Left renal pelvis (tissue), 4 donors: ENCODE measurements at places on chromosomes 12 and 14. TPM values are rescaled to one million over a fixed set of nuclear protein-coding genes. Genes with fewer than 3 reads are reported as not detected.

GRCh38 chr12:114684098-114684869, at the start of gene TBX3:
TSS of gene TBX3 (minus strand) at chr12:114684175. CDS start at chr12:114683200, 975 bp downstream.
- peak; percentile 94 for DNase-seq

GUCY2C gene
- polyA plus RNA-seq, result 0.29 TPM

C14orf132 gene
- polyA plus RNA-seq, result 30.1 TPM

- no peak for DNase-seq
Measured at GRCh38 chr12:127194176-127194575, 1072.8 kb upstream of the TMEM132C start.

DNA sequence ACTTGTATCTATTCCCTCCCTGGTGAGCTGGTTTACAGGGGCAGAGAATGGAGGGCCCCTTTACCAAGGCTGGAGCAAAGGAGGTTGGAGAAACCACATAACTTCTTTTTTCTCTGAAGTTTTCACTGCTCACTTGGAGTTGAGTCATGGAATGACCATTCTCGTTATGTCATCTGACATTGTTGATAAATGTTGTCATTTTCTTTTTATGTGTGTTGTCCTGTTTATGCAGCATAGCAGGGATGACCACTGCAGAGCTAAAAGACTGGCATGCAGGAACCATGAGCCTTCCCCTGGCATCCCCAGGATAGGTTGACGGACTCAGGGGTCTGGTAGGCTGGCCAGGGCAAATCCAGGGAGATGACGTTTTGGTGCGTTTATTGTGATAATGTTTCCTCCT, 256.8 kb upstream of the DDHD1 start:
- no peak for DNase-seq

GRCh38 chr12:124938587-124938986, 24.1 kb upstream of the UBC start:
- no peak for DNase-seq

DNA sequence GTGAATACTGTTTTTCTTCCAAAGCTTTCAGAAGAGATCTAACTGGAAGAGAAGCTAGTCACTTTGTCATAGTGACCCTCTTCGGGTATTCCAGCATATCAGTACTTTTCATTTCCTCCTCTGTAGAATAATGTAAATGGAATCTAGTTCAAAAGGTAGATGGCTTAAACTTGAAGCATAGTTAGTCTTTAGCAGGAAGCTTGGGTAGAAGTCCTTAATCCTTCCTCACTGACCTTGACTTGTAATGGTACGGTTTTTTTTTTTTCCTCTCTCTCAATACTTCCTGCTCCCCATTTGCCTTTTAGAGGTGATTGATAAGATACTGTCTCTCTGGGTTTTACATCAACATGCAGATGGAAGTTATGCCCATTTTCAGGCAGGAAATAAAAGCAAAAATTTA, 1.7 kb downstream of the FBXO34 start:
- DNase-seq, result no peak

LTB4R2 gene
- polyA plus RNA-seq, result 3.0 TPM

RIPK3 gene
- 2.3 TPM for polyA plus RNA-seq

LYZ gene
- 33.3 TPM for polyA plus RNA-seq

CABP1 gene
- 3.9 TPM for polyA plus RNA-seq

GRCh38 chr12:94676922-94677321, 26.6 kb upstream of the TMCC3 start:
- no peak for DNase-seq

- no peak for DNase-seq
Measured at GRCh38 chr12:52980096-52980649, 26.1 kb upstream of the EIF4B start.

DNA sequence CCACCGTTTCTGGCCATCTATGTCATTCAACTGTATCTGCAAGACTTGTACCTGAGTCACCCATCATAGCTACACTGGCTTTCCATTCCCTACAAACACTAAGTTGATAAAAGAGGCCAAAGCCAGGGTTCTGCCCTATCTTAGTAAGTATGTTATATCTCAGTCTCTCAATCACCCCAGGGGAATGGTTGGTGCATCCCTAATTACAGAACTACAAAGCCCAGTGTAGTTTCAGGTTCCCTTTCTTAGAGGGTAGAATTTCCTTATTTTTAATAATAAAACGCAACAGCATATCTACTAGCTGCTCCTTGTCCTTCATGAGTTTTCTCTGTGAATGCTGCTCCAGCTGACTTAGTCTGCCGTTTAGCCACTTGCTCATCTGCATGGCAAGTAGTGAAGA, 57.6 kb downstream of the ST8SIA1 start:
- DNase-seq, result no peak

DNA sequence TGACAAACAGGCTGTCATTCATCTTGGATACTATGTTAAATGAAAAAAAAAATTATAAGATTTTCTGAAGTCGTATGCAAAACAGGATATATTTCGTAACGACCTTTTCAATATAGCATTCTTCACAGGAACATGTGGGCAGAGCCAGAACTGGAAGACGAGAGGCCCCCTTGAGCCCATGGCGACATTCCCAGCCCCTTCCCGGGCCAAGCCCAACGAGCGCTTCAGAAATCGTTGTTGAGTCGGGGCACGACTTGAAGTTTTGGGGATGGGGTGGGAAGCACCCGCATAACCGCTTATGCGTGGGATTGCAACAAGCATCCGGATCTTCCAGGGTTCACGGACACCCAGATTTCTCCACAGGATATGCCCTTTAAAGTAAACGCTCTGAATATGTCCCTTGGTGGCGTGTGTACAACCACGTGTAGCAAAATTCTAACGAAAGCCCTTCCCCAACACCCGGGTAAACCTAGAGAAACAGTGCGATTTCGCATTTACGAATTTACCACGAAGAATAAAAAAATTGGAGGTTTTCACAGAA, 736 bp downstream of the C14orf39 start:
- DNase-seq, result no peak

PTPN21 gene
- 39.9 TPM for polyA plus RNA-seq

DNA sequence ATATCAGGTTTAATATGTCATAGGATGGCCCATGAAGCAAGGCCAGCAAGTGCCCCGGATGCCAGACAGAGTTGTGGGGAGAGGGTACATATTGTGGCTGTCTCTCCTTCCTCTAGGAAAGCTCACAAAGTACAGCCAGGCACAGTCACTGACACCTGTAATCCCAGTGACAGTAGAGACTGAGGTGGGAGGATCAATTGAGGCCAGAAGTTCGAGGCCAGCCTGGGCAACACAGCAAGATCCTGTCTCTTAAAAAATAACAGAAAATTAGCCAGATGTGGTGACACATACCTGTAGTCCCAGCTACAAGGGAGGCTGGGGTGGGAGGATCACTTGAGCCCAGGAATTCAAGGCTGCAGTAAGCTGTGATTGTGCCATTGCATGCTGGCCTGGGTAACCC, 32.1 kb downstream of the SLC7A8 start:
- no peak for DNase-seq

YEATS4 gene
- 38.4 TPM for polyA plus RNA-seq

DNA sequence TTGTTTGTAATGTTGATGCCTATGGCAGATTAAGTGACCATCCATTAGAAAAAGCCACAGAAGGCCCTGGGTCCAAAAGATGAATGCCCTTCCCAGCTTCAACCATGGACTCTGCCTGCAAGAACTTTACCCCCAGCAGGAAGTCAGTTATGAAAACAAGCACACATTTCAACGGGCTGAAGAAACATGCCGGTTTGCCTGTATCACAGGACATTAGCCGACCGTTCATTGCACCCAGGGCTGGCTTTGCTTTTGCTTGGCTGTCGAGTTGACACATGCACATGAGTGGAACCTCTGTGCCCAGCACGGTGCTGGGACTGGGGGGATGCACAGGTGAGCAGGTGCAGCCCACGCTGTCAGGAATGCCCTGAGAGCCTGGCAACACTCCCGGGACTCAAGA, 1087.0 kb downstream of the BCL11B start:
- no peak for DNase-seq

NKX2-1 gene
- not detected for polyA plus RNA-seq

GRCh38 chr12:92185052-92185451, 39.4 kb upstream of the BTG1 start:
- no peak for DNase-seq

- no peak for DNase-seq
Measured at GRCh38 chr12:106994579-106995220, 7.8 kb upstream of the MTERF2 start.

TAS2R13 gene
- polyA plus RNA-seq, result not detected

GRCh38 chr12:6695313-6696045, 5.1 kb downstream of the PIANP start:
- DNase-seq, result no peak

DNA sequence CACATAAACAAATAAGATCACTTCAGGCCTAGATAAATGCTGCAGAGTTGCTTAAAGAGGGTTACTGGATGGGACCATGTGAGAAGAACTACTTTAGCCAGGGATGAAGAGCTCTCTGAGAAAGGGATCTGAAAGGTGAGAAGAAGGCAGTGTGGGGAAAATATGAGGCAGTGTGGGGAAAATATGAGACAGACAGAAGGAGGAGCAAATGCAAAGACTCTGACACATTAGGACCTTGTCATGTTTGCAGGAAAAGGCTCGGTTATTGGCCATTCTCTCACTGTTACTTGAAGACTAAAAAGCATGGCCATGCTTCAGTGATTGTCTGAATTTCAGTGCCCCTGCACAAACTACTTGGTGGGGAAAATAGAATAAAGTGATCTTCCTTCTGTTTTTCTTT, 22.7 kb upstream of the TRIM9 start:
- DNase-seq, result no peak

GRCh38 chr12:8987163-8987562, 2.2 kb upstream of the KLRG1 start:
- DNase-seq, result no peak

- no peak for DNase-seq
Measured at GRCh38 chr12:85531341-85531740, 251.3 kb downstream of the ALX1 start.

PLA2G1B gene
- 0.59 TPM for polyA plus RNA-seq

DNA sequence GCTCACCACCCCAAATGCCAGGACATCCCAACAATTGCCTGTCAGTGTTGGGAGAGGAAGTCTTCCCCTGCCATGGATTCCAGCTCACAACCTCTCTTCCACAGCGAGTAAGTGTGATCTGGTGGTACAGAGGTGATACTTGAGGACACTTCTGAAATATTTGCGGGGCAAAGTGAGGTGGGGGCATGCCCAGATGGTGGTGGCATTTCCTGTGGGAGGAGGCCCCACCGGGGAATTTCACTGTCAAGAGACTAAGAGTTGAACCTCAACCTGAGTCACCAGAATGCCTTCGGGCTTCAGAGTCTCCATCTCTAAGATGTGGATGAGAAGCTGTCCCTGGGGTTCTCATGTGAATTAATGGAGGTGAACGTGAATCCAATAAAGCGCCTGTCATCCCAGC, 122.3 kb upstream of the RFLNA start:
- no peak for DNase-seq

MDP1 gene
- polyA plus RNA-seq, result 11.5 TPM

DNA sequence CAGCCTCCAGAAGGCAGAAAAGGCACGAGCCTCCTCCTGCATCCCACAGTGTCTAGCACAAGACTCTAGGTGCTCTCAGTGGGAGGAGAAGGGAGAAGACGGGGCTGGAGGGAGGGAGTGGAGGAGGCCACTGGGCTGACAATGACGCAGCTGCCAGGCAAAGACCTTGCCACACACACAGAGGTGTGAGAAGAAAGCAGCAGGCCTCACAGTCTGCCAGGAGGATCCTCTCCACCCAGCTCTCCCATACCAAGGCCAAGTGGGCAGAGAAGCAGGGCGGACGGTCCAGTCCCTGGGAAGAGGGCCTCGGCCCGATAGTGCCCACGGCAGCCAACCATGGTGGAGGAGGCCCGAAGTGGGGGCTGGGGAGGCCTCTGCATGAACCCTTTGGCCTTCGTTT, 78.9 kb downstream of the NCOR2 start:
- DNase-seq, result no peak

DNA sequence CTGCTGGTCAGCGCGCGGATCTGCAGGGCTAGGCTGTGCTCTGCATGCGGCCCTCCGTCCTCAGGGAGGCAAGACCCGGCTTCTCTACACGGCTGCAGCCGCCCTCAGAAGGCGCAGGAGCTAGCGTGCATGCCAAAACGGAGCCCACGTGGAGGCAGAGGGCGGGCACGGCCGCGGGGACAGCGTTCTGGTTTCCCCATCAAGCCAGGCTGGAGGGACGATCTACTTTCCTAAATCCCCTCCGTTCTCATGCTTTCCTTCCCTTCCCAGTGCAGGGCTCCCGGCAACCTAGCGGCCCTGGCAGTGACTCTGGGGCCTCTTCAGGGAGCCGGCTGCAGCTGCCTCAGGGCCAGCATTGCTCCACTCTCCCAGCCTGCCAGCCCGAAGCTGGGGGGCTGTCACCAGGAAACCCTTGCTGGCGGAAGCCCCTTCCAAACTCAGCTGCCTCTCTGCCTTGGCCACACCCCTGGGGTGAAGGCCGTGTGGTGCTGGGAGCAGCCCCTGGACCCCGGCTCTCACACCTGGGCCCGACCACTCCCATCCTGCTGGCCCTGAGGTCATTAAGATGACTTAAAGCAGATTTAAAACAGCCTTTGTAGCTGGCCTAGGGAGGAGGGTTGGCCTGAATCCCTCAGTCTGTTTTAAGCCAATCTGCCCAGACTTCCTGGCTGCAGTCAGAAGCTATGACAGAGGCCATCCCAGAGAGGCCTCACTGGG, 9.2 kb upstream of the GOLGA3 start:
- DNase-seq, result no peak

- DNase-seq, result no peak
Measured at GRCh38 chr14:34662561-34663088, 32.7 kb upstream of the SNX6 start.

REP15 gene
- polyA plus RNA-seq, result 1.0 TPM

KLRC2 gene
- 0.36 TPM for polyA plus RNA-seq

DNA sequence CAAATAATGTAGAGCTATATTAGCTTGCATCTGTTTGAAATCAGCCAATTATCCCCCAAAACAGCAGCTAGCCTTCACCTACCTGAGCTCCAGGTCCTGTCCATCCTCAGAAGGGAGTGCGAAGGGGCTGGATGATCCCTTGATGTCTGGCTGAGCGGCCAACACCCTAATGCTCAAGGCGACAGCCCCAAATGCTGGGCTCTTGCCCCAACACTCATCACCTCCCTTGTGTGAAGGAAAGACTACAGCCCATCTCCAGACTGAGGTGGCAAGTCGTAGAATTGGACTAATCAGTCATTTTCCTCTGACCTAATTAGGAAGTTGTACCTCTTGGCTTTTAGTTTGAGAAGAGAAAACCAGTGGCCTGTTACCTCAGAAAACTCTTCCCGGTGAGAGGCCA, 16.3 kb upstream of the MDM1 start:
- DNase-seq, result no peak

DNA sequence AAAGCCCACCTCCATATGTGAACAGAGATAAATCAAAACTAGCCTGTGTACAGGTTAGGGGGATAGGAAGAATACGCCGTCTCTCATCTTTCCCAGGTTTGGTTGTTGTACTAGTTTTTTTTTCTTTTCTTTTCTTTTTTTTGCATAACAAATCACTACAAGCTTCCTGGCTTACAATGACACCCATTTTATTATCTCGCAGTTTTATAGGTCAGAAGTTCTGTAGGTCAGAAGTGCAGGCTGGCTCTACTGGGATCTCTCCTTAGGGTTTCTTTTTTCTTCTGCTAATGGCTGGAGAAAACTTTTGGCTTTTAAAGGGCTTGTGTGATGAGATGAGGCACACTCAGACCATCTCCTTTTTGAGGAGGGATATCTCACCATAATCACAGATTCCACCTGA, 25.7 kb upstream of the CRY1 start:
- DNase-seq, result no peak

GPR137C gene
- 9.0 TPM for polyA plus RNA-seq
